ENCODE measurements at places on chromosomes 12 and 14. TPM values are rescaled to one million over a fixed set of nuclear protein-coding genes. Genes with fewer than 3 reads are reported as not detected.
A peak's percentile ranks its signal among the peaks of the same experiment; 100 is the strongest.

ANO4 gene
- 0.38 TPM for total RNA-seq

DNA sequence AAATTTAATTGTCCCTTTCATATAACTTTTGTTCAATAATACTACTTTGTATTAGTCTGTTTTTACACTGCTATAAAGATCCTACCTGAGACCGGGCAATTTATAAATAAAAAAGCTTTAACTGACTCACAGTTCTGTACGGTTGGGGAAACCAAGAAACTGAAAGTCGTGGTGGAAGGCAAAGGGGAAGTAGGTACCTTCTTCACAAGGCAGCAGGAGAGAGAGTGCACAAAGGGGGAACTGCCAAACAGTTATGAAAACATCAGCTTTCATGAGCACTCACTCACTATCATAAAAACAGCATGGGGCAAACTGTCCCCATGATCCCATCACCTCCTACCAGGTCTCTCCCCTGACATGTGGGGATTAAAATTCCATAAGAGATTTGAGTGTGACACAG is 1069.0 kb downstream of the FSCB start:
- DNase-seq = no peak

DNA sequence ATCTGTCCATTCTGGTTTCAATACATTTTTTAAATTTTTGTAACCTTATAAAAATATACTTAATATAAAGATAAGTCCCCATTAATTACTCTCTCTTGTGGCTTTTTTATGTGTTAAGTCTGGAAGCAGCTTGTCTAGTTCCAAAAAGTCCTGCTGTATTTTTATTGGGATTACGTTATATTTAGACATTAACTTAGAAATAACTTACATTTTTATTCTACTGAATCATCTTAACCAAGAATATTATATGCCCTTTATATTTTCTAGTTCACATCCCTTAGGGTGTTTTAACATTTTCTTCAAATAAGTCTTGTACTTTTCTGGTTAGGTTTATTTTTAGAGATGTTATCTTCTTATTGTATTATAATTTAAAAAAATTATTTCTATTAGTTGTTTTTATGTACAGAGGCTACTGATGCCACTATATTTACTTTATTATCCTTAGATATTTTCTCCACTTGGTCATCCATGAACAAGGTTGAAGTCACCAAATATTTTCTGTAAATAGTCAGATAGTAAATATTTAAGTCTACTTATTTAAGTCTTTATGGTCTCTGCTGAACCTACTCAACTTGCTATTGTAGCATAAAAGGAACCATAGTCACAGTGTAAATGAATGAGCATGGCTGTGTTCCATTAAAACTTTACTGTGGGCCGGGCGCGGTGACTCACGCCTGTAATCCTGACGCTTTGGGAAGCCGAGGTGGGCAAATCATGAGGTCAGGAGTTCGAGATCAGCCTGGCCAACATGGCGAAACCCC is 132.4 kb upstream of the NEDD1 start:
- DNase-seq = no peak

- DNase-seq = no peak
Measured at GRCh38 chr12:106074706-106075392, 63.9 kb downstream of the NUAK1 start.

DNA sequence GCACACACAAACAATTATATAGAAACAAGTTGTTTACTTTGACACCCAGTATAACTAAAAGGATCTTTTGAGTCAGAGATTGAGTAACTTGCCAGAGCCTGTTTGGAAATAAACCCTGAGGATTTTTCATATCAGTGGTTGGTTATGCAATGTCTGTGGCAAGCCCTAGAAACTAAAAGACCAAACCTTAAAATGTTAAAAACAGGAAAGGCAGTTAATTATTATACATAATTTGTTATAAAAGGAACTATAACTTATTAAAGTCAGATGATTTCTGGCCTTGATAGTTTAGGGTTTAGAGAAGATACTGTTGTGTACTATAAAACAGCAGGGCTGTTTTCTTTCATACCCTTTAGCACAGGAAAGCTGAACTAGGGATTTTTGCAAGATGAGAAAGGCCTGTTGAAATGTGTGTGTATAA is 44.1 kb downstream of the PSEN1 start:
- no peak for DNase-seq

DNA sequence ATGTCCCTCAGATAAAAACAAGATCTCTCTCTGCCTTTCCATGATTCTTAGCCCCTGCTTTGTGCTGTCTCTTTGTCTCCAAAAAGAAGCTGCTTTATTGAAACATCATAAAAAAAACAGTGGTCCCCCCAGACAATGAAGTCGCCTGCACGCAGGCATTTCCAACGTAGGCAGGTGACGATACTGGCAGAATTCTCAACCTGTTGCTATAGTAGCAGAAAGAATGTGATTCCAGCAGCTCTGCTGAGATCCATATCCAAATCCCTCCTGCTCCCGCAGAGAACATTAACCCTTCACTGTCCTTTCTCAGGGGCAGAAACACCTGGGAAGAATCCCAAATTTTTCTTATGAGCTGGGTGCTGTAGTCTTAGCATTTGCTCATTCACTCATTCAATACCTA is 84.8 kb downstream of the STON2 start:
- no peak for DNase-seq

CCDC177 gene
- total RNA-seq = not detected

- DNase-seq = no peak
Measured at GRCh38 chr12:112537710-112538396, 119.1 kb downstream of the PTPN11 start.

DNA sequence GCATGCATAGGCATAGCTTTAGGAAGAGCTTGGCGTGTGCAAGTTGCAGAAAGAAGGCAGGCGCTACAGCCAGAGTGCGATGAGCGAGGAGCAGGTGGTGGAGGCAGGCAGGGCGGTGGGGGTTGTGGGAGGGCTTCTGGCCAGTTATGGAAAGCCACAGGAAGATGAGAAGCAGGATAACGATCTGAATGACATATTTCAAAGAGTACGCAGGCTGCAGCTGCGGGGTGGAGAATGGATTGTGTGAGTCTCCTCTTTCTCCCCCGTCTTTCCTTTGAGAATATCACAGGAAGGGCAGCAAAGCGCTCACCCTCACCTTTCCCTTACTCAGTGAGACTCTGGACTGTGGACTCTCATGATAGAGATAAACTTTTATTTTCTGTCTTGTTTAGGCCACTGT is 48.7 kb upstream of the PLXNC1 start:
- DNase-seq = no peak

DNA sequence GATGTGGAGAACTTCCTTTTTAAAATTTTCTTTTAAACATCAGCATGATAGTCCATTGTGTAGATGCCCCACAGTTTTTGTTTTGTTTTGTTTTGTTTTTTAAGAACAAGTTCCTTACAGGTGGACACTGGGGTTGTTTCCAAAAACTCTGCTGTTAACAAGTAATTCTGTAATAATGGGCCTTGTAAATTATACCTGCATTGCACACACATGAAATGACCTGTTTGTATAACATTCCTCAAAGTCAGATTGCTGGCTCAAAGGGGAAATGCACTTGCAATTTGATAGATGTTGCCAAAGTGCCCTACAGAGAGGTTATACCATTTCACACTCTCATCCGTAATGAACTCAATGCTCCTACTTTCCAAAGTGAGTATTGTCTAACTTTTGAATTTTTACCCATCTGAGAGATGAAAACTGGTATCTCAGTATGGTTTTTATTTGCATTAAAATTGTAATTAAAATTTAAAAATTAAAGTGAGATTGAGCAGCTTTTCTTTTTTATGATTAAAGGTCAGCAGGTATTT is 89.2 kb downstream of the SPPL3 start:
- DNase-seq = no peak

- no peak for DNase-seq
Measured at GRCh38 chr12:46795988-46796387, 29.8 kb downstream of the SLC38A4 start.

GRCh38 chr14:86639666-86640065 is 1109.7 kb downstream of the FLRT2 start:
- no peak for DNase-seq

FAM181A gene
- total RNA-seq = 3.5 TPM

- no peak for DNase-seq
Measured at GRCh38 chr14:49550286-49551184, 35.6 kb downstream of the RPS29 start.

GRCh38 chr14:63800083-63800482 is 52.7 kb upstream of the SYNE2 start:
- DNase-seq = no peak

- no peak for DNase-seq
Measured at GRCh38 chr14:92143962-92144361, 22.2 kb downstream of the CPSF2 start.

GRCh38 chr14:67313153-67313552 is 46.5 kb downstream of the ATP6V1D start:
- DNase-seq = no peak

LAG3 gene
- total RNA-seq = 1.5 TPM

GRCh38 chr12:3832738-3833137 is 40.5 kb downstream of the PARP11 start:
- no peak for DNase-seq

DNA sequence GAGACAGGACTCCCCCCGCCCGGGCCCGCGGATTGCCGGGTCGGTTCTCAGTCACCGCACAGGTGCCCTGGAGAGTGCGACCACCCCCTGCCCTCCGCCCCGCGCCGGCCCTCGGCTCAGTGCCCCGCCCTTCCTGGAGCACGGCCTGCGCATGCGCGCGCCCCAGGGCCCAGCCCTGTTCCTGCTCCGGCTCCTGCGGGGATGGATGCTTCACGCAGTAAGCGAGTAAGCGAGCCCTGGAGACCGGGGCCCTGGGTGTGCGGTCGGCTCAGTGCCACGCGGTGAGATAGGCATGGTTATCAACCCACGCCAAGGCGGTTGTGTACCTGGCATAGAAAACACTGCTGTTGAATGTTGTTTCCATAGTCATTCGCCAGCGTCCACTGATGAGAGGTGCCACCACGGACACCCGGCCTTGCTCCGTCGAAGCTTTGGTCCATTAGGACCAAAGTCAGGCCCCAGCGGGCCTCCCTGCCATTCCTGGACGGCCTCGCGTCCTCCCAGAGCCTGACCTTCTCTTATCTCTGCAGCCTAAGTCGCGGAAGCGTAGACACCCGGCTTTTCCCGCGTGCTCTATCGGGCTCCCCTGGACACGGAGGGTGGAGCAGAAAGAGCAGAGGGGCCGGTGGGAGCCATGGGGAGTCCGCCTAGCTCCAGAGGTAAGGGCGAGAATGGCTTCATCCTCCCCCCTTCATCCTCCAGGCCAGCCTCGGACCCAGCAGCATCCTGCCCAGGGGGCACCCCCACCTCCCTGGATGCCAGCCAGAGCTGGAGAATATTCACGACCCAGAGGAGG is 90.6 kb downstream of the PAPOLA start:
- peak; percentile 72 for DNase-seq

PCNX4 gene
- total RNA-seq = 39.9 TPM

PKP2 gene
- total RNA-seq = 1.9 TPM

TMTC2 gene
- total RNA-seq = 37.9 TPM

GRCh38 chr14:94447206-94447605 is 5.4 kb downstream of the SERPINA11 start:
- no peak for DNase-seq

KRT73 gene
- 0.52 TPM for total RNA-seq

- no peak for DNase-seq
Measured at GRCh38 chr12:88362439-88362838, 217.8 kb downstream of the KITLG start.

Measured in upper lobe of right lung (tissue), 1 donor.